ENCODE measurements at places on chromosomes 2 and 18. TPM values are rescaled to one million over a fixed set of nuclear protein-coding genes. Genes with fewer than 3 reads are reported as not detected.

GRCh38 chr18:44668270-44668975, 12.3 kb upstream of the SETBP1 start:
- DNase-seq = no peak
- H3K27me3 ChIP-seq = no peaks in the 10 kb centered on the region
- no peaks in the 10 kb centered on the region for H3K36me3 ChIP-seq
- no peaks in the 10 kb centered on the region for H3K4me1 ChIP-seq
- H3K27ac ChIP-seq = no peak overlapping the region

DNA sequence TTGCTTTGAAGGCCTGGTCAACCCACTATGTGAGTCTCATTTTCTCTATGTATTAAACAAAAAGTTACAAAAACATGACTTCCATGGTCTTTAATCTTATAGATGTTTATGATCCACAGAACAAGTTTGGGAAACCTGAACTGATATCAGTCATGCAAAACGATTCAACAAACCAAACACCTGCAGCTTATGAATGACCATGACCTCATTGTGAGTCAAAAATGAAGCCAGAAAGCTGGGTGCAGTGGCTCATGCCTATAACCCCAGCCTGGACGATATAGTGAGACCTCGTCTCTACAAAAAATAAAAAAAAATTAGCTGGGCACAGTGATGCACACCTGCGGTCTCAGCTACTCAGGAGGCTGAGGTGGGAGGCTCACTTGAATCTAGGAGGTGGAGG, 270.4 kb upstream of the CCDC68 start:
- H3K4me1 ChIP-seq = peaks cover 6% of the 10 kb centered on the region
- no peak for DNase-seq
- H3K27me3 ChIP-seq = no peaks in the 10 kb centered on the region
- no peak overlapping the region for H3K27ac ChIP-seq
- H3K4me3 ChIP-seq = no peak overlapping the region

DNA sequence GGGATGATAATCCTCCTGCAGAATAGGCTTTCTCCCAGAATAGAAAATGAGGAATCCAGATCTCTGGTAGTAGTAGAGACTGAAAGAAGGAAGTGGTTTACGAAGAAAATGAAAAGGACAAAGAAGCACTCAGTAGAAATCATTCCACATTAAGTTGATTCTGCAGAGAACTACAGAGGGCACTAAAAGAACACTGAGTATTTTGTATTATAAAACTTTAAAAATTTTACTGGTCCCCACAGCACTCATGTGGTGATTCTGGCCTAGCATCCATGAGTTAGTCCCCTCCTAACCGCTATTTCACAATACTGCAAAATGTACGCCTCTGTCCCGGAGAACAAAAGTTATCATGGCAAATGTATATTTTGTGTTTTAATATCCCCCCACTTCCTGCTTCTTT, 42.9 kb upstream of the SLC35F5 start:
- H3K27me3 ChIP-seq = no peaks in the 10 kb centered on the region
- H3K4me1 ChIP-seq = peaks cover 2% of the 10 kb centered on the region
- H3K27ac ChIP-seq = no peak overlapping the region
- DNase-seq = peak; percentile 24
- no peaks in the 10 kb centered on the region for H3K36me3 ChIP-seq

DNA sequence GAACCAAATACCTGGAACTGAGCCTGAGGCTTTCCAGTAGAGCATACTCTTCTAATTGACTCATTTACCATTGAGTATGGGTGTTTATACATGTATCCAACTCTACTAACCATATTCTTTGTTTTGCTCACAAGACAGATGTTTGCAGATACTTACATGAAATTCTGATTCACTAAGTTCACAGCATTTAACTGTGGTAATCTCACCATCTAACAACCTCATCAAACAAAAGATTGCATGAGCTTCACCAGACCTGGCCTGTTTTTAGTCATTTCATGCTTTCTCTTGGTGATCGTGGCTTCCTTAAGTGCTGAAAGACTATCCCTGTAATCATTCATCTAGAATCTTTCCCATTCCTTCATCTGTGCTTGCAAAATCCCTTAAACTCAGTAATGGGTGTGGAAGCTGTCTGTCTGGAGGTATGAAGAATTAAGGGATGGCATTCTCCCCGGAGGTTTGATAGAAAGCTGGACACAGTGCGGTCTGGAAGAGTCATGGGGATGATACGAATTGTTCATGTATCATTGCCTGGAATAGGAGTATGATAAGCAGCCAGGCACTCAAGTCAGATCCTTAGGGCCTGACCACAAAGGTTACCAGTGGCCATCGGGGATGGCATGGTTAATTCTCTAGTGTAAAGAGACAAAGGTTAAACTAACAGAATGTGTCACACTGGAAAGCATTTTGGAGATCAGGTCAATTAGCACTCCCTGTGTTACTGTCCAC, 42.0 kb upstream of the IL1R1 start:
- no peak overlapping the region for H3K27ac ChIP-seq
- H3K4me1 ChIP-seq = peaks cover 9% of the 10 kb centered on the region
- DNase-seq = peak; percentile 48
- no peak overlapping the region for H3K4me3 ChIP-seq
- H3K27me3 ChIP-seq = no peaks in the 10 kb centered on the region
- H3K36me3 ChIP-seq = no peaks in the 10 kb centered on the region

DNA sequence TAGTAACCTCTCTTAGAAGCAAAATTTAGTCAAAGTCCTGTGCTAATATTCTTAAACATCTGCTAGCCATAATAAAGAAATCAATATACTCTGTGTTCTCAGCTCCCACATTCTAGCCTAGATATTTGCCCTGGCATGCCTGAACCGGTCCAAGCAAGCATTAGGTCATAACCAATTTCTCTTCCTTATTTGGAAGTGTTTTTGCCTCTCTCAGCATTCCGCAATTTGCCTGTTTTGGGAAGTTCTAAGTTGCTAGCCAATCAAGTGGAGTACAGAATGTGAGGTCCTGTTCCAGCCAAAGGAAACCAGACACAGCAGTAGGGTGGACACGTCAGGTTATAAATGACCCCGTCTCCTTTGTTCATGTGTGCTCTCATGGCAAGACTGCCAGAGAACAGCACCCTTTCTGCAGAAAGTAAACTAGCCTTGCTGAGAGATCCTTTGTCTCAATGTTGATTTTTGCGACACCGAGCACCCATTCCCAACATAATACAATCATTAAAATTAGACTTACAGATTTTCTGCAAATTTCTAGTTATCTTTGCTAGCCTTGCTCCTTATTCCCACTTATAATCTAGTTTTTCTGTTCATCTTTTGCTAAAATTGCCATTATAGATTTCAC, 13.0 kb upstream of the SULT1C4 start:
- H3K4me3 ChIP-seq = no peak overlapping the region
- peak; percentile 63 for DNase-seq
- H3K36me3 ChIP-seq = no peaks in the 10 kb centered on the region

- H3K27me3 ChIP-seq = no peaks in the 10 kb centered on the region
- DNase-seq = peak; percentile 95
- H3K27ac ChIP-seq = peak overlapping the region; percentile 10
- H3K36me3 ChIP-seq = no peaks in the 10 kb centered on the region
These were observed 128.8 kb upstream of the TRIB2 start for GRCh38 chr2:12587729-12588522.

GRCh38 chr2:143402451-143402850, 273.2 kb downstream of the ARHGAP15 start:
- no peaks in the 10 kb centered on the region for H3K36me3 ChIP-seq
- H3K4me3 ChIP-seq = no peak overlapping the region
- H3K27me3 ChIP-seq = no peaks in the 10 kb centered on the region
- no peak for DNase-seq
- H3K27ac ChIP-seq = no peak overlapping the region

- H3K27me3 ChIP-seq = no peaks in the 10 kb centered on the region
- H3K36me3 ChIP-seq = no peaks in the 10 kb centered on the region
- no peak for DNase-seq
- no peak overlapping the region for H3K27ac ChIP-seq
- no peak overlapping the region for H3K4me3 ChIP-seq
These were observed 49.6 kb downstream of the SRD5A2 start for GRCh38 chr2:31531101-31531500.

DNA sequence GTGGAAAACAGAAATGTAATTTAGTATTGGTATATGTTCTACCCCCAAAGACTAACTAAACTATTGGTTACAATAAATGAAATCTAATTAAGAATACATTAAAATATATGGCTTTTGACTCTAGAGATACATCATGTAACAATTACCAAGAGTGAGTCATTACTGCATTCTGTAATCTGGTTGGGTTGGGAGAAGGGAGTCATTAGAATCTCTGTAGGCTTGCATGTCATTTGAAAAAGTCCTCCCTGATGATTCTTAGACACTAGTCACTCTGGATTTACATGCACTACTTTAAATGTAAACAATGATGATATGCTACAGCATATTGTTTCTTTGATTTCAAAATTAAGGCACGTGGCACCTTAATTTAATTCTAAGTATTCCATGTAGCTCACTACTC, 293.4 kb upstream of the CHST9 start:
- no peak for DNase-seq
- no peak overlapping the region for H3K4me3 ChIP-seq
- no peaks in the 10 kb centered on the region for H3K27me3 ChIP-seq
- H3K27ac ChIP-seq = no peak overlapping the region

GRCh38 chr18:44321868-44322590, 358.7 kb upstream of the SETBP1 start:
- no peak for DNase-seq
- no peak overlapping the region for H3K27ac ChIP-seq
- H3K27me3 ChIP-seq = no peaks in the 10 kb centered on the region
- no peaks in the 10 kb centered on the region for H3K4me1 ChIP-seq
- H3K4me3 ChIP-seq = no peak overlapping the region
- H3K36me3 ChIP-seq = no peaks in the 10 kb centered on the region

DNA sequence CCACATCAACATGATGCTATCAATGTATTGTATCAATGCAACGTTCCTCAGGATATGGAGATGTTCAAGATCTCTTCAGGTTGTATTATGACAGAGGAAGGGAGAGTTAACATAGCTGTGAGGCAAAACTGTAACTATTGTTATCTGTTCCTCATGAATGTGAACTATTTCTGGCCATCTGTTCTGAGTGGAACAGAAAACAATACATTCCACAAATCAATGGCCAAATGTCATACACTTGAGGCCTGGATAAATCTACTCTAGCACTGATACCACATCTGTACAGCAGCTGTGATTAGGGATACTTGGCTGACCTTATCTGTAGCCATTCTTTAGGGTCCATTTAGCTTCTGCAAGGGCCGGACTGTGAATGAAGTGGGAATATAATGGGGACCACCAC, 447.9 kb downstream of the IRS1 start:
- H3K4me1 ChIP-seq = no peaks in the 10 kb centered on the region
- H3K36me3 ChIP-seq = no peaks in the 10 kb centered on the region
- no peaks in the 10 kb centered on the region for H3K27me3 ChIP-seq
- H3K4me3 ChIP-seq = no peak overlapping the region
- no peak overlapping the region for H3K27ac ChIP-seq

DNA sequence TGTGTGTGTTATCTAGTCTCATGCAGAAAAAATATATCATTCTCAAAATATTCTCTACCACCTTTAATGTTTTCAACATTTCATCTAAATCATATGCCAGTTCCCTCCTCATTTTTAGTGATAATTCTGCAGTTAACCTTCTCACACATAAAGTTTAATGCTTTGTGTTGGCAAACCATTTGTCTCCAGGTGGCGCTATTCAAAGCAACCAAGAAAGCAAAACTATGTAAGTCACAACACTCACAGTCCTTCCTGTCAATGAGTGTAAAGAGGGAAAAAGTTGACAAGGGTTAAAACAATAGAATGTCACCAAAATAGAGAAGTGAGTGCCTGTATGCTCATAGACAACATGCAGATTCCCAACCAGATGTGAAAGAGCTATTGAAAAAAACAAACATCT, 961.6 kb upstream of the LRRTM1 start:
- no peak overlapping the region for H3K27ac ChIP-seq
- H3K27me3 ChIP-seq = no peaks in the 10 kb centered on the region
- no peak overlapping the region for H3K4me3 ChIP-seq

- no peaks in the 10 kb centered on the region for H3K36me3 ChIP-seq
- H3K27me3 ChIP-seq = no peaks in the 10 kb centered on the region
- no peak for DNase-seq
- no peaks in the 10 kb centered on the region for H3K4me1 ChIP-seq
- no peak overlapping the region for H3K4me3 ChIP-seq
These were observed 232.7 kb upstream of the COPS8 start for GRCh38 chr2:236852977-236853374.

DNA sequence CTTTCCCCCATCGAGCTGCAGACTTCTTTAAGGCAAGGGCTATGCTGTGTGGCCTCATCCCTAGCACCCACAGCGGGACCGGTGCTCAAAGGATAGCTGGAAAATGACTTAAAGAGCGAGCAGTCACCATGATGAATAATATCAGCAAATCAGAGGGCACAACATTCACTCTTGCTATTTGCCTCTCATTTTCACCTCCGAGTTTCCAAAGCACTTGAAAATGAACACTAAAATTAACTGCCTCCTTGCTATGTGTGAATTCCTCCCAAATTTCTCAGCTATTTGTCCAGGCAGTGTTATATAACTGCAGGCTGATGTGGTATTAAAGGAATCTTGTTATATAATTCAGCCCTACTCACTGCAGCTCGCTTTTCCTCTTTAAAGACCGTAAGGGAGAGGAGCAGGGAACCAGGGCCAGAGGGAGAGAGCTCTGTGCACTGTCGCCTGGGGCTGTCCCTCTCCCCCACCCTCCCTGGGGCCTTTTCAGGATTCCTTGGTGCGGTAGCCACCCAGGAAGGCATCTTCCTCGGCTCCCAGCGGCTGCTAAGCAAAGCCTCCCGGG, 1.4 kb downstream of the CYS1 start:
- H3K4me1 ChIP-seq = no peaks in the 10 kb centered on the region
- peak overlapping the region; percentile 49 for H3K4me3 ChIP-seq
- H3K36me3 ChIP-seq = no peaks in the 10 kb centered on the region
- DNase-seq = no peak
- peaks cover 32% of the 10 kb centered on the region for H3K27me3 ChIP-seq
- H3K27ac ChIP-seq = no peak overlapping the region

- no peaks in the 10 kb centered on the region for H3K4me1 ChIP-seq
- no peak overlapping the region for H3K27ac ChIP-seq
- H3K36me3 ChIP-seq = no peaks in the 10 kb centered on the region
These were observed 28.0 kb upstream of the DSG3 start for GRCh38 chr18:31419457-31419932.

GRCh38 chr2:128442891-128443302, 124.2 kb upstream of the HS6ST1 start:
- no peak for DNase-seq
- H3K4me1 ChIP-seq = peaks cover 3% of the 10 kb centered on the region

- H3K27ac ChIP-seq = no peak overlapping the region
- no peaks in the 10 kb centered on the region for H3K4me1 ChIP-seq
- no peaks in the 10 kb centered on the region for H3K36me3 ChIP-seq
These were observed 22.3 kb upstream of the ITM2C start for GRCh38 chr2:230842473-230842872.

DNA sequence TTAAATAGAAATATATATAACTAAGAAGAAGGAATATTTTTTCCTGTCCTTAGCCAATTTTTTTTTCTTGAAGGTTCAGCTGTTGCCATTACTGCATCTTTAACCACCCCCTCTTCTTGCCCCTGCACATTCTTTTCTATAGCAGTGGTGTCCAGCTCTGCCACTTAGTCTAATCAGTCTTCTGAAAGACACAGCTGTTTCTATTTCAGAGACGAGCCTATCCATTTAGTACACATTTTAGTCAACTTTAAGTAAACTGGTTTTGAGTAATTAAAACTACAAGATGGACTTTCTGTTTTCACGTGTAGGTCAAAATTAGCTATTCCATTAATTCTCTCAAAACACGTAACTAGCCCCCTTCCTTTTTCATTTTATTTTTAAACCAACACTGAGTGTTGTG, 21.0 kb downstream of the SPOPL start:
- no peaks in the 10 kb centered on the region for H3K4me1 ChIP-seq
- no peaks in the 10 kb centered on the region for H3K27me3 ChIP-seq
- H3K4me3 ChIP-seq = no peak overlapping the region
- H3K27ac ChIP-seq = no peak overlapping the region

Gene PSMA8
- not detected for total RNA-seq

Gene RND3
- 559 TPM for total RNA-seq

Gene B3GNT7
- total RNA-seq = 0.17 TPM

Gene RAB17
- 0.26 TPM for total RNA-seq

Gene DES
- 69.3 TPM for total RNA-seq

Gene HS6ST1
- 26.7 TPM for total RNA-seq

Gene ALK
- total RNA-seq = under 0.01 TPM
